ENCODE measurements at places on chromosomes 1 and 21. TPM values are rescaled to one million over a fixed set of nuclear protein-coding genes. Genes with fewer than 3 reads are reported as not detected.

AADACL3 gene
- total RNA-seq, result not detected

MRPL37 gene
- total RNA-seq, result 35.5 TPM

BCAR3 gene
- total RNA-seq, result 5.5 TPM

IFNLR1 gene
- 2.3 TPM for total RNA-seq

C1QTNF12 gene
- not detected for total RNA-seq

SPRR3 gene
- total RNA-seq, result not detected

ZYG11A gene
- 0.92 TPM for total RNA-seq

CCDC17 gene
- 0.46 TPM for total RNA-seq

CD46 gene
- total RNA-seq, result 114 TPM

SLC44A5 gene
- total RNA-seq, result 47.5 TPM
